ENCODE measurements at places on chromosomes 2 and 18.

- no peak for ATAC-seq
These were observed 68.4 kb downstream of the TWIST2 start for GRCh38 chr2:238916176-238916874.

DNA sequence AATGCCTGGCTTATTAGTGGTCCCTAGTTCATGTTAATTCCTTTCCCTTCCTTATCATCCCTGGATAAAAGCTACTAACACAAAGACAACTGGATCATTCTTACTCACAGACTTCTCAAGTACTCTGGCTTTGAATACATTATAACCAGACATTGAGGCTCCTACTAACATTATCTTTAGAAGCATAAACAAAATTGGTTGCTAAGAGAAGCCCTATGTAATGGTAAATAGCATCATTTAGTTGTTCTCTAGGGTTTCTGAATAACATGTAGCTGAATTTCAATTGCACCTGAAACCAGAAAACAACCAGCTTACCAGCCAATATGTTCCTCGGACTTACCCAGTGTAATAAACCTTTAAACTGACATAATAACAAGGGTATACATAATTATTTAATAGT is 114.1 kb upstream of the NCKAP5 start:
- ATAC-seq: no peak

GRCh38 chr2:27989149-27989548 is 98.6 kb downstream of the BABAM2 start:
- ATAC-seq: no peak

DNA sequence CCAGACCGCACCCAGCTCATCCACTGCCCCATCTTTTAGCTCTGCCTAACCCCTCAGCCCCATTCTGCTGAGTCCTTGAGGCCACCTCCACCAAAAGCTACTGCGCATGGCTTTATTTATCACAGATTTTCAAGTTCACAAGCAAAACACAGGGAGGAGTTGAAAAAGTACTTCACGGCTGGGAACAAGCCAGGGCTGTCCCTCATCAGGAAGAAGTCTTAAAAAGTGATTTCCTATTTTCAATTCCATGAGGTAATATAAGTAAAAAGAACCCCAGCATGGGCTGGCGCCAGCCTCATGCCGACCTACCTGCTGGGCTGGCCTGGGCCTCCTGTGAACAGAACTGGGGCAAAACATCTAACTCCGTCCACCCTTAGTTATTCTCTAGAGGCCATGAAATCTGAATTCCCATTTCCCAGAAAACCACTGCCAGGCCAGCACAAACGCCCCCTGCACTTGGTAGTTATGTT is 69.0 kb downstream of the POLR1A start:
- ATAC-seq: no peak

- peak; percentile 14 for ATAC-seq
These were observed 117.1 kb upstream of the DTNA start for GRCh38 chr18:34592961-34593382.

GRCh38 chr2:216246766-216247165 is 125.5 kb downstream of the MARCHF4 start:
- no peak for ATAC-seq

All from motor neuron (in vitro differentiated cells).